Right kidney (tissue), 9 donors: ENCODE measurements at places on chromosomes 13 and 19.

DNA sequence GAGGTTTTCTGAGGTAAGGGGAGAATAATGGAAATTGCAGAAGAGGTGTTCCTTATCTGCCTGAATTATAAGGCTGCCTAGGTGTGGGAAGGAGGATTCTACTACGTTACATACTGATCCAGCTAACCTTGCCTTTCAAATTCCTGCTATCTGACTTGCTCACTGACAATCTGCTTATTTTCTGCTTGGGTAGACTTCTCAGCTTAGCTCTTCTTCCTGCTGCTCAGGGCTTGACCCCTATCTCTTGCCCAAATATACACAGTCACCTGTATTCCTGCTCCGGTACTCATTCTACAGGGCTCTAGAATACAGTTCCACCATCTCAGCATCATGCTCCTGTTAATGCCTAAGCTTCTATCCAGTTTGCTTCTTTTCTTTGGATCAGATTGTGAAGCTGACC is 1607.6 kb downstream of the OLFM4 start:
- DNase-seq, result no peak

- DNase-seq, result no peak
These were observed 43.3 kb downstream of the VWA8 start for GRCh38 chr13:41917641-41918040.

- peak; percentile 79 for DNase-seq
These were observed 41.2 kb upstream of the KLF2 start for GRCh38 chr19:16283210-16284061.

- DNase-seq, result no peak
These were observed 121.5 kb downstream of the FRY start for GRCh38 chr13:32153056-32153455.
